Pancreas (tissue), 10 donors: ENCODE measurements at places on chromosomes 7 and 10. TPM values are rescaled to one million over a fixed set of nuclear protein-coding genes. Genes with fewer than 3 reads are reported as not detected.

Gene ECHDC3
- polyA plus RNA-seq: 9.7 TPM

Gene NRCAM
- 14.1 TPM for polyA plus RNA-seq

Gene TMEM140
- 6.5 TPM for polyA plus RNA-seq

Gene NAT16
- 3.6 TPM for polyA plus RNA-seq

Gene C10orf67
- not detected for polyA plus RNA-seq

Gene GPR26
- not detected for polyA plus RNA-seq

Gene ARHGEF35
- 6.1 TPM for polyA plus RNA-seq

Gene HTR7
- not detected for polyA plus RNA-seq

Gene BICC1
- 21.9 TPM for polyA plus RNA-seq

Gene BTBD16
- 0.34 TPM for polyA plus RNA-seq
